EL (cell line): ENCODE measurements at places on chromosomes 3 and 15.

GRCh38 chr15:36050899-36051298 lies 504.9 kb upstream of the DPH6 start:
- no peak for DNase-seq

GRCh38 chr3:186693843-186694242 lies 23.3 kb upstream of the KNG1 start:
- DNase-seq, result no peak

- DNase-seq, result peak; percentile 94
Observed at GRCh38 chr15:90680371-90680935, 36.7 kb upstream of the BLM start.

DNA sequence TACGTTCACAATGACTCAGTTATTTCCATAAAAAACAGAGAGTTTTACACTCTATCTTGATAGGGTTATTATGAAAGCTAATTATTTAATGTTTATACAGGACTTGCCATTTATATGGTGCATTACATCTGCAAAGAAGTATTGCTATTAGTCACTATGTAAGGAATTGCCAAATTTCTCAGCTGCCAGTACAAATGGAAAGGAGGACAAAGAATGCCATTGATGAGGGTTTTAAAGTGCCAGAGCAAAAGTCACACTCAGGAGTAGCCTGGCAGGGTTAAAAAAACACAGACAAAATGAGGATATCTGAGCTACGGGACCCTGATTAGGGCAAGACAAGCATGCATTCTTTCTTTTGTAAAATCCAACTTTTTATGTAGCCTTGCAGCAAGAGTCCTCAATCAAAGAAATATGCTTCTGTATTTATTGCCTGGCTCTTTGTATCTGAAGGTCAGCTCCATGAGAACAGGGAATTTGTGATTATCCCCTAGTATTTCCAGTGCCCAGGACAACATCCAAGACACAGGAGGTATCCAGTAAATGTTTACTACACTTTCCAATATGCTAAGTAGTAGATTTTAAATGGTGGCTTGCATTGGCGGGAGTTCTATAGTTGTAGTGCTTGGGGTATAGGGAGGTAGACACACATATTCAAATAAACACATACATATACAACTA lies 1013.6 kb downstream of the ROBO1 start:
- peak; percentile 61 for DNase-seq

GRCh38 chr3:167355446-167355845 lies 24.7 kb downstream of the ZBBX start:
- DNase-seq, result no peak

GRCh38 chr3:98999675-99000074 lies 98.2 kb upstream of the DCBLD2 start:
- DNase-seq, result no peak

GRCh38 chr3:156675830-156676767 lies 1.7 kb downstream of the TIPARP start:
- peak; percentile 94 for DNase-seq

- DNase-seq, result no peak
Observed at GRCh38 chr3:58355179-58355578, 22.5 kb downstream of the PXK start.

DNA sequence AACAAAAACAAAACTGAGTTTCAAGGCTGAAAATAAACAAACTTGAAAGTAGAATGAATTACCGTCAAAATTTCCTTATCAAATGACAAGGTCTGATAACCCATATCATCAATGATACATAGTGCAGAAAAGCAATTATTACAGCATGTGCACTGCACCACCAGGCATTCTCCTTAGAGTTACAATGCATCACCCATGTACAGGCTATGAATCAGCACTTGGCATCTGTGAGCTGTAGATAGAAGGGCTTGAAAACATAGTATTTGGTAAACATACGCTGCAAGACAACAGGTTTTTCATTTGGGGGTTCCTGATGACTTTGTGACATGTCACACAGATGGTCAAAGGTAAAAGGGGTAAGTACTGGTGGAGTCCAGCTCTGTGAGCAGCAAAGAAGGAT lies 265.1 kb downstream of the CTNNB1 start:
- peak; percentile 5 for DNase-seq

GRCh38 chr3:161890147-161890625 lies 393.6 kb downstream of the OTOL1 start:
- DNase-seq, result peak; percentile 96

DNA sequence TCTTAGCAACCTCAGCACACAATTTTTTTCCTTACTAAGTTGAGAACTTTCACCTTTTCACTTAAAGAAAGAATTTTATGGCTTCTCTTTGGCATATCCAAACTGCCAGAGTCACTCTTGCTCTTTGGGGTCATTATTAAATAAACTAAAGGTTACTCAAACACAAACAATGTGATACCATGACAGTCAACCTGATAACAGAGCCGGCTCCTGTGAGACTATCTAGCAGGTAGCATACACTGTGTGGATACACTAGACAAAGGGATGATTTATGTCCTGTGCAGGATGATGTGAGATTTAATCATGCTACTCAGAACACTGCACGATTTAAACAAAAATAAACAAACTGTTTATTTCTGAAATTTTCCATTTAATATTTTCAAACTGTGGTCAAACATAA lies 35.6 kb downstream of the LRRFIP2 start:
- DNase-seq, result no peak

DNA sequence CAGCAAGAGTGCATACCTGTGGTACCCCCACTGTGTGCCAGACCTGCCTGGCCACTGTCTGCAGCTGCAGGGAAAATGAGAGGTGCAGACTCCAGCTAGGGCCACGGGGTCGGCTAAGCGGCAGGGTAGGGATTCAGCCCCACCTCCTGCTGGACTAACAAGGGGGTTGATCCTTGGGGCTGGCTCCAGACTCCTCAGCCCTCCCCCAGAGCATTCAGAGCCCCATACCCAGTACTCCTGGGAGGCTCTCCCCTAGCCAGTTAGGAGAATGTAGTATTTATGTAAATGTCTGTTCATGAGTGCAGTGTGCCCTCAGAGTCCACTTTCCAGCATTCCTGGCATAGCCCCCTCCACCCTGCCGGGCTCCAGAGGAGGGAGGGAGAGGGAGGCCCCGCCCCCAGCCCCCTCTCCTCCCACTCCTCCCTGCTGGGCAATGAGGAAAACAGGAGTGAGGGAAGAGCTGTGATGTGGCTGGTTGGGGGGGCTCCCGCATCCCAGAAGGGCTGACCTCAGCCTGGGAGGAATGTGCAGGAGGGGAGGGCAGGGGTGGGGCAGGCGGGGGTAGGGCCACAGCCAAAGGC lies 4.5 kb upstream of the SEMA3B start:
- DNase-seq, result peak; percentile 98

DNA sequence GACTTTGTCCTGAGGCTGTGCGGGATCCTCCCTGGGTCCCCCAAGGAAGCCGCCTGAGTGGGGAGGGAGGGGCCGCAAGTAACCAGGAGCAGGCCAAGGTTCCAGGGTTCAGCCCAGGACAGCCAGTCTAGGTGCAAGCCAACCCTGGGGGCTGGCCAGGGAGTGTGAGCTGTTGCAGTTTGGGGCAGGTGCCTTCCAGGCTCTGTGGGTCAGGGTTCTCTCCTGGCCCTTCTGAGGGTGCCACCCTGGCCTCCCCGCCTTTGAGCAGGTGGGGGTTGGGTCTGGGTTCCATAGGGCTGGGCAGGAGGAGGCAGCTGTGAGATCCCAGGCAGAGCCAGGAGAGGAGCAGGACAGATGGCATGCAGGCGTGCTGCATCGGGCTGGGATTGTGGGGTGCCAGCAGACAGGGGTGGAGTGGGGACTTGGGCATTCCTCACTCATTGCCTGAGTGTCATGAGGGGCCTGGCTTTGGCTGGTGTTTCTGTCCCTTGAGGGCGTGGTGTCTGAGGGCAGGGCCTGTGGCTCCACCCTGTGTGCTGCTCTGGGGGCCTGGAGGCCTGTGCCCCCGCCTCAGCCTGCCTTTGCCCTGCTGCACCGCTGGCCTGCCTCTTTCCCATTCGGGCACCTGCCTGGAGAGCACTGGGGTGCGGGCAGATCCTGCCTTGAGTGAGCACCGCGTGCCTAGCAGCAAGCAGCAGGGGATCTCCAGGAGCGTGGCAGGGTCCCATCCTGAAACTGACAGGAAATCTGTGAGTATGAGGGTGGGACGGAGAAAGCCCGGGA lies 18.4 kb downstream of the KLF13 start:
- DNase-seq, result no peak

DNA sequence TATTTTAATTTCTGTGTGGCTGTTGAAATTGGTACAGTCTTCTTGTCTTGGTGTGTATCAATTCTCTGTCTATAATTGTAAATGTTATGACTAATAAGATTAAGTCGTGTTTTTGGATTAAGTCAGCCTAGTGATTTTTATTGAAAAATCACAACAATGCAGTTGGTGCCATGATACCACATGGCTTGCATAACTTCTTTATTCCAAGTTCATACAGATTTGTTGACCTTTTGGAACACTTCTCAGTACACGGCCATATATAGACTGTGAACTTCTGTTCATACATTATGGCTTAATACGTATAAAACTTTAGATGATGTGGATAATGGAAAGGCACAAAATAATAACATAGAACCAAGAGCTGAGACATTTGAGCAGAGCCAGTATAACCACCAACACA lies 121.2 kb upstream of the NAALADL2 start:
- DNase-seq, result no peak

DNA sequence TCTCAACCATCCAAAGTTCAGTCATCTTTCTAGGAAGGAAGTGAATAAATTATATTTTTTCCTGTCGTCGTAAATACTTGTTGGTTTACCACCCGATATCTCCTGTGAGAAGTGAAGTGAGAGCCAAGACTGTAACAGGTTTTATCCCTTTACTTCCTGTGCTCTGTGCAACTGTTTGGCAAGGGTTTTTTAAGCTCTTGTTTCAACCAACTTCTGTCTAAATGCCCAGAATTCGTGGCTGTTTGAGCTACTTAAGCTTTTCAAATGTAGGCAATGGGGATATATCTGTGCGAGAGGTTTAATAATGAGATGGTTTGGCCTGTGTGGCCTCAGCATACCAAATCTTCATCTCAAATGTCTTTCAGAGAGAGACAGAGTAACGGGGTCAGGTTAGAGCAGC lies 134.7 kb downstream of the LRTM1 start:
- DNase-seq, result no peak

- DNase-seq, result peak; percentile 47
Observed at GRCh38 chr3:153927107-153927506, 194.1 kb upstream of the ARHGEF26 start.

- no peak for DNase-seq
Observed at GRCh38 chr3:195764961-195765706, 44.4 kb downstream of the MUC20 start.

- no peak for DNase-seq
Observed at GRCh38 chr3:170500462-170500861, 81.8 kb downstream of the CLDN11 start.

- DNase-seq, result no peak
Observed at GRCh38 chr3:116037954-116038911, 407.1 kb downstream of the LSAMP start.

DNA sequence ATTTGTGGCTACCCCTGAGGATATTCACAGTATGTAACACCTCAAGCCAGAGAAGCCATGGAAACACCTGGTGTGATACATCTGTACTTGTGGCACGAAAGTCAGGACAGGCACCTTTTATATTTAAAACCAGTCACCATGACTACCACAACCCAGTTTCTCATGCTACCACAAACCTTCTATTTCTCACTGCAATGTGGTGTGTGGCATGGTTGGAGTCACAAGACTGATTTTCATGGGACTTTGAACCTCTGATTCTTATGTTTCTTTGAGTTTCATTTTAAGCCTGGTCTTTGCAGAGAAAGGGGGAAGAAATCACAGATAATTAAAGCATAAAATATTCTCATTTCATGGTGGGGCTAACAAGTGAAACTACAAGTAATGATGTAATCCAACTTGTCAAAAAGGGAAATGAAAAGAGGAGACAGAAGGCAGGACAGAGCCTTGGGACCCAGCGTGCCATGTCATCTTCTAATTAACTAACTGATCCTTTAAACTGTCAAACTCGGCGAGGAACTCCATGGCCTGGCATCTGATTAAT lies 175.9 kb downstream of the PDZRN3 start:
- DNase-seq, result no peak

DNA sequence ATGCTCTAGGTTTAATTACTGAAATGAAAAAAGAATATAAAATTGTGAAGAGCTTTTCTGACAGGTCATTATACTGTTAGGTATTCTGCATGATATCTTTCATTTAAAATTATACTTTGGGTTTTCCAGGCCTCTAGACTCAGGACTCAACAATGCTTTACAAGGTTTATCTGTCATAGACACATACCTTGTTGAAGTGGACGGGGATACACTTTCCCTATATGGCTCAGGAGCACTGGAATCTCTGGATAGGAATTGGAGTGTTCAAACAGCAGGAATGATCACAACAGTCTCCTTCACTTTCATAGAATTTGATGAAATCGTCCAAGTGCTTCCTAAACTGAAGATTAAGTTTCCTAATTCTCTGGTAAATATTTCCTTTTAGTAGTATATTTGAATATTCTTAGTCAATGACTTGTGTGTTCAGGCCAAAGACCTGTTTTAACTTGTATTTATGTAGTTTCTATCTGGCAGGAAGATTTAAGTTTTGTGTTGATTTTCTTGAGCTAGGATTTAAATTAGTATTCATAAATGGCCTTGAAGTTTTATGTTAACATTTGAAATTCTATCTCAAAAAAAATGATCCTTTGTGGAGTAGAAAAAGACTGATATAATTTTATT lies 106.9 kb upstream of the THSD4 start:
- DNase-seq, result no peak
